MM.1S (cell line): ENCODE measurements at places on chromosomes 13 and 19.
A peak's percentile ranks its signal among the peaks of the same experiment; 100 is the strongest.

DNA sequence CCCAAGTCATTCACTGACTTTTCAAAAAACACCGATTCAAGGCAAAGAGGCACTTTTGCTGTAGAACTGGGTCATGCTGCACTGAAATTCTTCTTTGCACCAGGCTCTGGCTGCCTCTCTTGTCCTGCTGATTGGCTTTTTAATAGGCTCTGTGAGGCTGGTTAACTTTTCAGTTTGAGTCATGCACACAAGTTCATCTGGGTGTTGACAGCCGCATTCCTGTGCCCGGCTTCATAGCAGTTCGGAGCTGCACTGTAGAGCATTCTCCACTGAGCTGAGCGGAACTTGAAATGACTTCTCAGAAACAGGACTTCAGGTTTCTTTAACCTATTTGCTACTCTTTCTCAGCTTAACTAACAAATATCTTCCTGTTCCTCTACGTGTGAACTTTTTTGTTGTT lies 978.3 kb downstream of the UQCRFS1 start:
- H3K27me3 ChIP-seq: no peaks in the 10 kb centered on the region
- no peak overlapping the region for H3K27ac ChIP-seq
- no peak for DNase-seq
- no peak overlapping the region for H3K4me3 ChIP-seq
- H3K36me3 ChIP-seq: no peaks in the 10 kb centered on the region

GRCh38 chr13:70087247-70087646 lies 20.4 kb upstream of the ATXN8OS start:
- no peaks in the 10 kb centered on the region for H3K27me3 ChIP-seq
- H3K27ac ChIP-seq: no peak overlapping the region
- H3K4me1 ChIP-seq: peaks cover 15% of the 10 kb centered on the region
- DNase-seq: no peak
- H3K36me3 ChIP-seq: no peaks in the 10 kb centered on the region

DNA sequence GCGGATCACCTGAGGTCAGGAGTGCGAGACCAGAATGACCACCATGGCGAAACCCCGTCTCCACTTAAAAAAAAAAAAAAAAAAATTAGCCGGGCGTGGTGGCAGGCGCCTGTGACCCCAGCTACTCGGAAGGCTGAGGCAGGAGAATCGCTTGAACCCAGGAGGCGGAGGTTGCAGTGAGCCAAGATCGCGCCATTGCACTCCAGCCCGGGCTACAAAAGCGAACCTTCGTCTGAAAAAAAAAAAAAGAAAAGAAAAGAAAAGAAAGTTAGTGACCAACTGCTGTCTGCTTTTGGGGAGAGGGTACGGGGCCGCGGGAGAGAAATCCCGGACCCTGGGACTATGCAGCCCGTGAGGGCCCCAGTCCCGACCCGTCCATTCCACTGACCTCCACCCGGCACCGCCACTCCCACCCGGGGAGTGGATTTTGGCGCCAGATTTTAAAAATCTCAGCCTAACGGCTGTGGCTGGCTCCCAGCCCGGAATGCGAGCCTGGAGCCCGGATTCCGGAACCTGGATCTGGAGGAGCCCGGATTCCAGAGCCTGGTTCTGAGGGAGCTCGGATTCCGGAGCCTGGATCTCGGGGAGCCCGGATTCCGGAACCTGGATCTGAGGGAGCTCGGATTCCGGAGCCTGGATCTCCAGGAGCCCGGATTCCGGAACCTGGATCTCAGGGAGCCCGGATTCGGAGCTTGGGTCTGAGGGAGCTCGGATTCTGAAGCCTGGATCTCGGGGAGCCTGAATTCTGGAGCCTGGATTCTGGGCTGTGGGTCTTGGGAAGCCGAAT lies 6.1 kb upstream of the LMNB2 start:
- DNase-seq: no peak
- no peaks in the 10 kb centered on the region for H3K27me3 ChIP-seq
- H3K36me3 ChIP-seq: no peaks in the 10 kb centered on the region
- H3K4me3 ChIP-seq: no peak overlapping the region
- H3K4me1 ChIP-seq: peaks cover 5% of the 10 kb centered on the region; the same call in 1 of the 2 replicates

DNA sequence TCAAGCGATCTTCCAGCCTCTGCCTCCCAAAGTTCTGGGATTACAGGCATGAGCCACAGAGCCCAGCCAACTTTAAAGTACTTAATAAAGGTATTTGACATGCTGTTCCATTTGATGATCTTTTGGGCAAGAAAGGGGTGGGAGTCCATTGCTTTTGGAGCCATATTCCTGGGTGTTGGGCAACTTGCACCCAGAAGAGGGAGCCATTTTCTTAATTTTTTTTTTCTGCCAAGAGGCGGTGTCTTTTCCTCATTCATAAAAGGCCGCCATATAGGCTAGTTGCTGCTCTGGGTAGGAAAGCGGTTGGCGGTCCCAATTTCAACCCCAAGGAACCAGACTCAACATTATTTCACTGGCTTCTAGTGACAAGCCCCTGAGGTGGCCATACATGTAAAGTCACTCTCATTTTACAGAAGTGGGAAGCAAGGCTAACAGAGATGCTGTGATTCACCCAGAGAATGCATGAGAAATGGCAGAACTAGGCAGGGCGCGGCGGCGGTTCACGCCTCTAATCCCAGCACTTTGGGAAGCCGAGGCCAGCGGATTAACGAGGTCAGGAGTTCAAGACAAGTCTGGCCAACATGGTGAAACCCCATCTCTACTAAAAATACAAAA lies 139.6 kb downstream of the CACNA1A start:
- DNase-seq: peak; percentile 12
- H3K4me1 ChIP-seq: no peaks in the 10 kb centered on the region
- no peak overlapping the region for H3K27ac ChIP-seq
- no peak overlapping the region for H3K4me3 ChIP-seq
- no peaks in the 10 kb centered on the region for H3K36me3 ChIP-seq
- peaks cover 63% of the 10 kb centered on the region for H3K27me3 ChIP-seq

- no peaks in the 10 kb centered on the region for H3K36me3 ChIP-seq
- DNase-seq: no peak
- H3K27me3 ChIP-seq: no peaks in the 10 kb centered on the region
Observed at GRCh38 chr13:97445522-97446187, 11.7 kb downstream of the RAP2A start.

DNA sequence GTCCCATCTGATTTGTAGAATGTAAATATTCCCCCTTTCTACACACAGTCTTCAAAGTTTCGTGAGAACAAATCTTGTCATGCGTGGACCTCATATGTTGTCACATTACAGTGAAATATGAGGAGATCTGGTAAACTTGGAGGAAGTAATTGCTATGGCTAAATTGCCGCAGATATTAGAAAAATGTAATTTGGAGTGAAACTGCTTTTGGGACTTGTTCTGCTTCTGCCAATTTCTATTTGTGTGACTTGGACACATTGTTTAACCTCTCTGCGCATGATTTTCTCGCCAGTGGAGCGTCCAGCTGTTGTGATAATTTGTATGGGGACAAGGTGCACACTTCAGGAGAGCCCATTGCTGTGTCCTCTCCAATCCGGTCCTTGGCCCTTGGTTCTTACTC lies 693.1 kb upstream of the SLC10A2 start:
- H3K4me1 ChIP-seq: no peaks in the 10 kb centered on the region
- no peak overlapping the region for H3K4me3 ChIP-seq
- no peaks in the 10 kb centered on the region for H3K36me3 ChIP-seq
- no peak for DNase-seq
- no peaks in the 10 kb centered on the region for H3K27me3 ChIP-seq
- H3K27ac ChIP-seq: no peak overlapping the region

DNA sequence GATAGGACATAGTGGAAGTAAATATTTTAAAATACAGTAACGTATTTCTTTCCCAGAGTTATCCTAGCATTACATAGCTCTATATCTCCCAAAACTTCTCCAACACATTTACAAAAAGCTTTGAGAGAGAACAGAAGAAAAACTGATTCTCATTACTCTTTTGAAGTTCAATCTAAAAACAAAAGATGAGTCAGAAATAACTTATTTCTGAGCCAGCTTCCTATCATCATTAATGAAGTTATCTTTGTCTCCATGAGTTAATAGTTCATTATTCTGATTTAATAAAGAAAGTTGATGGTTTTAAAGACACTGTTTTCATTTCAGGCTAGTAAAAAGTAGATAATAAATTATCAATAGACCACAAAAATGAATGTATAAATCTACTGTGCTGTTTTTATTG lies 446.7 kb upstream of the SPRY2 start:
- DNase-seq: no peak
- no peaks in the 10 kb centered on the region for H3K36me3 ChIP-seq
- H3K4me1 ChIP-seq: no peaks in the 10 kb centered on the region
- no peaks in the 10 kb centered on the region for H3K27me3 ChIP-seq
- no peak overlapping the region for H3K27ac ChIP-seq

GRCh38 chr19:12689581-12690216 lies 1.9 kb downstream of the GNG14 start:
- H3K36me3 ChIP-seq: no peaks in the 10 kb centered on the region
- H3K27ac ChIP-seq: no peak overlapping the region
- H3K4me3 ChIP-seq: no peak overlapping the region
- no peaks in the 10 kb centered on the region for H3K27me3 ChIP-seq

DNA sequence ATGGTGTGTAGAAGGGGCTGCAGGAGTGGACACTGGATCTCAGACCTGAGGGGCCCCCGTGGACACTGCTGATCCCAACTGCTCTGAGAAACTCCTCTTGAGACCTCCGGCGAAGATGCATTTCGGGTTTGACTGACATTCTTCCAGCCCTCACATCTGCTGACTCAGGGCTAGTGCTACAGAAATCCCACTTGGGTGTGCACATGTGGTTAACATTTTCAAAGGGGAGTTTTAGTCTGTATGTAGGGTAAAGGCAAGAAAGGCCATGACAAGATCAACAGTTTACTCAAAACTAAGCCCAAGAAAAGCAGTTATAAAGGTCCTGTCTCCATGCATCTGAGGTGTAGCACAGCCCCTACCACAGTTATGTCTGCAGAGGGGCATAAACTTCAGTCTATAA lies 31.2 kb downstream of the DLEU7 start:
- peak; percentile 27 for DNase-seq
- H3K4me1 ChIP-seq: peaks cover 19% of the 10 kb centered on the region
- H3K36me3 ChIP-seq: no peaks in the 10 kb centered on the region
- no peaks in the 10 kb centered on the region for H3K27me3 ChIP-seq
- H3K27ac ChIP-seq: no peak overlapping the region

- H3K4me3 ChIP-seq: no peak overlapping the region
- H3K36me3 ChIP-seq: no peaks in the 10 kb centered on the region
- H3K4me1 ChIP-seq: peaks cover 6% of the 10 kb centered on the region; the same call in 1 of the 2 replicates
- H3K27ac ChIP-seq: no peak overlapping the region
Observed at GRCh38 chr13:22110368-22110767, 439.5 kb downstream of the FGF9 start.

DNA sequence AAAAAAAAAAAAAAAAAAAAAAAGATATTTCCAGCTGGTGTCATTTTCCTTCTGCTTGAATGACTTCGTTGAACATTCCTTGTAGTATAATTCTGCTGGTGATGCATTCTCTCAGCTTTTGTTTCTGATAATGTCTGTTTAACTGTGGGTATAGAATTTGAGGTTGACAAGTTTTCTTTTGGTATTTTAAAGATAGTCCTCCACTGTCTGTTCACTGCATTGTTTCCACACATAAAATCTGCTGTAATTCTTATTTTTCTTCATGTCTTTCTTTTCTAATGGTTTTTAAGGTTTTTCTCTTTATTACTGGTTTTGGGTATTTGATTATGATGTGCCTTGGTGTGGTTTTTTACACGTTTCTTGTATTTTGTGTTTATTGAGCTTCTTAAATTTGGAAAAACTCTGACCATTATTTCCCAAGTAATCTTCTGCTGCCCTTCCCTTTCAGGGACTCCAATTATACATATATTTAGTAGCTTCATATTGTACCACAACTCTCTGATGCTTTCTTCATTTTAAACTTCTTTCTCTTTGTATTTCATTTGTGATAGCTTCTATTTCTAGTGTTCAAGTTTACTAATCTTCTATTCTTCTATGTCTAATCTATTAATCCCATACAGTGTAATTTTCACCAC lies 6.3 kb downstream of the EEF1AKMT1 start:
- no peak overlapping the region for H3K4me3 ChIP-seq
- no peak overlapping the region for H3K27ac ChIP-seq
- no peaks in the 10 kb centered on the region for H3K27me3 ChIP-seq
- no peak for DNase-seq
